ENCODE measurements at places on chromosomes 3 and 15.

- no peak for DNase-seq
These were observed 280.0 kb downstream of the PDCD6IP start for GRCh38 chr3:34078418-34078817.

- DNase-seq, result no peak
These were observed 128.7 kb downstream of the DMXL2 start for GRCh38 chr15:51493892-51494291.

DNA sequence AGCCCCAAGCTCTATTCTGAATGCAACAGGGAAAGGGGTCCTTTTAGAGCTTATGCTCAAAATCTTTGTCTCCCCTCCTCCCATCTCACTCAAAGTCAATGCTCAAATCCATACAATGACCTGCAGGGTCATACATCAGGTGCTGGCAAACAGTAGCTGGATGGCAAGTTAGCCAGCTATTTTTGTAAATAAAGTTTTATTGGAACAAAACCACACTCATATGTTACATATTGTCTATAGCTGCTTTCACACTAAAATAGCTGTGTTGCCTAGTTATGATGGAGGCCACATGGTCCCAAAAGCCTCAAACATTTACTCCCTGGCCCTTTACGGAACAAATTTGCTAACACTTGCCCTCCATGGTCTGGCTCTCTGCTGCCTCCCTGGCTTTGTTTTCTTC, 1.8 kb upstream of the FAN1 start:
- no peak for DNase-seq

GRCh38 chr15:94547711-94548110, 316.4 kb downstream of the MCTP2 start:
- no peak for DNase-seq

GRCh38 chr3:178947738-178948137, 123.9 kb downstream of the ZMAT3 start:
- no peak for DNase-seq

GRCh38 chr15:86178845-86179244, 99.2 kb downstream of the AGBL1 start:
- no peak for DNase-seq

GRCh38 chr3:161854232-161854771, 357.7 kb downstream of the OTOL1 start:
- no peak for DNase-seq

DNA sequence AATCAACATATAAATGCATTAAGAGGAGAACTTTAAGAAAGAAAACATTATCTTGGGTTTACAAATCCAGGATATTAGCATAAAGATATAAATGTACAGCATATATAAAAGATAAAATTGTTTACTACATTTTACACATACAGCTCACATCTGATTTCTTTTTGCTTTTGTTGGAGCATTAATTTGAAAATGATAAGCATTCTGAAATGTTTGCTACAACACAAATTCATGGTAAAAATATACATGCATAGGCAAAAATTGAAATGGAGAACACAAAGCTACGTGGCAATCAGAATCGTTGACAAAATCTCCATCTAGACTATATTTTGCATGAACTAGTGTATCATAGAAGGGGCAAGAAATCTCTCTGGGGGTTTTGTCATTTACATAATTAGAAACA, 159.1 kb downstream of the TIGIT start:
- no peak for DNase-seq

DNA sequence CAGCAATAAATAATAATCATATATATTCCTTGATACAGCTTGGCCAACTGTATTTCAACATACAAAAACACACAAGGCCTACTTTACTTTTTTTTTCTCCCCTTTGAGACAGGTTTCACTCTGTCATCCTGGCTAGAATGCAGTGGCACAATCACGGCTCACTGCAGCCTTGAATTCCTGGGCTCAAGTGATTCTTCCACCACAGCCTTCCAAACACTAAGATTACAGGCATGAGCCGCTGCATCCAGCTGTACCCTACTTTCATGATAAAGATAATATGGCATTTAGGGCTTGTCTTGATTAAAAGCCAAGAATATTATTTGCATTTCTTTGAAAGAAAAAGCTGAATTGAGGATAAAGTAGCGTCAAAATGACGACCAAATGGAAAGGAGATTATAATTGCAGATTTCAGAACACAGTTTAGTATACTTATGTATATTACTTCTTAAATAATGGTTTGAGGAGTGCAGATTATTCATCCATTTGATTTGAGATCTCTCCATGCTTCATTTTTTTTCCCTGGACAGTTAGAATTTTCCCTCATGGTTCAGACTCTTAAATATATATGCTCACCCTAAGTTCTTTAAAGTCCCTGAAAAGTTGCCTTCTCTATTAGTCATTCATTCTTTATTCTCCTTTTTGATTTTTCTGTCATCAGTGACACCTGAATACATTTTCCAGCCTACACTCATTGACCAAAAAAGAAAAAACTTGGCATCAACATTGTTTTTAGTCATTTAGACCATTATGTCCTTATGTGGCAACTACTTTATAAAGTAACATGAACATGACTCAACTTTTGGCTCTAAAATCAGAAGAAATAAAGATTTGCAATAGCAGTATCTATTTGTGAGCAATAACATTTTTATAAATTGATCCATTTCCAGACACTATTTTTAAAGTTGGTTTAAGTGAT, 48.5 kb upstream of the MLF1 start:
- DNase-seq, result no peak

DNA sequence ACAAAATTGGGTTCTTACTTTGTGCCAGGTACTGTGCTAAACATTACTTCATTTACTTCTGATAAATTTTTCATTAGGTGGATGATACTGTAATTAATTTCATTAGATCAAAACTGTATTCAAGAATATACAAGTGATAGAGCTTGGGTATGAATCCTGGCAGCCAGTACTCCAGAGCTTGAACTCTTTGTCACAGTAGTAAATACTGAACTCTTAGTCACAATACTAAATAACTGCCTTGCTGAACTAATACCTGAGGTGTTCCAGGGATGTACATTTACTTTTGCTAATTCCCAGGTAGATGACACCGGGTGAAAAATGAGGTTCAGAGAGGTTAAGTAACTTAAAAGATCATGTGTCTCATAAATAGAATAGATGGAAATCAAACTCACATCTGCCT, 20.3 kb downstream of the FXR1 start:
- no peak for DNase-seq

GRCh38 chr15:22956978-22957260, 23.2 kb downstream of the CYFIP1 start:
- DNase-seq, result no peak

DNA sequence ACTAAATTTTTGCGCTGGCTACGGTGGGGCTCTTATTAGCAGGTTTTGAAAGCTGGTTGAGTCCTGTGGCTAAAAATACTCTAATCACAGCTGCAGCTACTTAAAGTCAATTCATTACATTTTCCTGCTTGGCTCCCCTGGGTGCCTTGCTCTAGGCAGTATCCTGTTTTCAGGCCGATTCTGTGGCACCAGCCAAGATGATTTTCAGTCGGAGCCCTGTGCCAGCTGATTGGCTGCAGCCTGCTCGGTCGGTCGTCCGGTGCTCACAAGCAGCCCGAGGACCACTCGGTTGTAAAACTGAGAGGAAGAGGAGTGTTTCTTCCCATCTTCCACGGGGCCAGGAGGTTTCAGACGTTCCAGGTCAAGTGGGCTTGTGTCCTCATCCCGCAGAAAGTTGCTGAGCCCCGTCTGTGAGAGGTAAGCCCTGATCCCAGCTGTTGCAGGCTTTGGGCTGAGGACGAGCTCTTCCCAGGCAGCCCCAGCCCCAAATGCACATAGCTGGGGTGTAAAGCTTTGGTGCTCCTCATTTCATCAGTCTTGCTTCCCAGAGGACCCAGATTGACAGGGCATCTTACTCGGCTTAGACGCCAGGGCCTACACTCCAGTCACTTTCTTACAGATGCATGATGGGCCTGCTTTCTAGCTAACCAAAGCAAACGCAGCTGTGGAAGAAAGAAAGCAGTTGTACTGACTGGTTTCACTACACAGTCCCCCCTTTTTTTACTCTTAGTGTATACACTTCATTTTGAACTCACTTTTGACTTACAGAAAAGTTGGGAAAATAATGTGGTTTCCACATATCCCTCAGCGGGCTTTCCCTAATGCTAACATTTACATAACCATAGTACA, 15.9 kb downstream of the LYSMD4 start:
- no peak for DNase-seq

- no peak for DNase-seq
These were observed 959 bp upstream of the RASA2 start for GRCh38 chr3:141485641-141486495.

GRCh38 chr15:75596703-75597345, 17.7 kb upstream of the PTPN9 start:
- DNase-seq, result no peak

GRCh38 chr15:69836048-69836447, 261.7 kb downstream of the TLE3 start:
- DNase-seq, result no peak

GRCh38 chr15:89794627-89795241, 18.6 kb downstream of the MESP2 start:
- no peak for DNase-seq

GRCh38 chr15:49697121-49697520, 76.3 kb downstream of the DTWD1 start:
- no peak for DNase-seq

- no peak for DNase-seq
These were observed 1.4 kb upstream of the GREM1 start for GRCh38 chr15:32716216-32716914.

DNA sequence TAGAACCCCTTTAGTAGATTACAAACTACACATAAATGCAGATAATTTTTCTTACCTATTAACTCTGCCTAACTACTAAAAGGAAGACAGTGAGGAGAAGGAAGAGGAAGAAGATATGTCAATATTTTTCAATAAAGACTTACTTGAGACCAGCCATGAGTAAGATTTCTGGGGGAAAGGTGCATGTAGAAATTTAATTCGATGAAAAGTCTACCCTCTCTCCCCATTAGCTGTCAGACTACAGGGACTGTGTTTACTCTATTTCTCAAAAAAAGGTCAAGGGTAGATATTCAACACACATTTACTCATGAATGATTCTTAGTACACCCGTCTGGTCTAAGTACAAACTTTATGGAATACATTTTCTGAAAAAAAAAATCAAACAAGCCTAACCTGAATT, 6.8 kb downstream of the TSPAN3 start:
- no peak for DNase-seq

- DNase-seq, result no peak
These were observed 1.3 kb downstream of the FEM1B start for GRCh38 chr15:68278595-68279405.

DNA sequence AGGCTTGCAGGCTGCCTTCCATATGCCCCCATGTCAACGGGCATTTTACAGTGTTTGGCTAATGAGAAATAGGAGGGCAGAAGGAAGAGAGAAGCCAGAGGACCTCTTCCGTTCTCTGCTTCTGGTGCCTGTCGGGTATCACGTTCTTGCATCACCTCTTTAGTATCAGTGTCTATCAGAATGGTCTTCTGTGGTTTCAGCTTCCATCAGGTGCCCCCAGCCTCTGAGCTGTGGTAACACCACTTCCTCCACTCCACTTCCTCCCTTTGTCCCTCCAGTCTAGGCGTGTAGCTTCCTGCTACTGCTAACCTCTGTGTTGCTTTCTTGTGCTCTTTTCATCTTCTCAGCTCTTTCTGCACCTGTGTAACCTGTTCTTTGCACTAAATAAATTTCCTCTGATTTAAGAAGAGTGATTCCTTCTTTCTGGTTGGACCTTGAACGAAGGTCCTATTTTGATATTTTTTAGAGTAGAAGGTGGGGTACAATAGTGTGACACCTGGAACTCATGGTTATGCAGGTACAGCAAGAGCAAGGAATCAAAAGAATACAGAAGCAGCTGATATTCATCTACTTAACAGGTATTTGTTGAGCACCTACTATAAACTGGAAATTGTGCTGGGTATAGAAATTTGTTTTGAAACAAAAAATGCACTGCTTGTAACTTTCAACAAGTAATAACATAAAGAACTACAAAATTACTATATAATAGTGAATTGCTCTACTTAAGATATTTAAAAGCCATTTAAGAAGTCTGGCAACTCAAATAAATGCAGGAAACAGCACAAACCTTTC, 27.4 kb upstream of the FOXB1 start:
- DNase-seq, result no peak

DNA sequence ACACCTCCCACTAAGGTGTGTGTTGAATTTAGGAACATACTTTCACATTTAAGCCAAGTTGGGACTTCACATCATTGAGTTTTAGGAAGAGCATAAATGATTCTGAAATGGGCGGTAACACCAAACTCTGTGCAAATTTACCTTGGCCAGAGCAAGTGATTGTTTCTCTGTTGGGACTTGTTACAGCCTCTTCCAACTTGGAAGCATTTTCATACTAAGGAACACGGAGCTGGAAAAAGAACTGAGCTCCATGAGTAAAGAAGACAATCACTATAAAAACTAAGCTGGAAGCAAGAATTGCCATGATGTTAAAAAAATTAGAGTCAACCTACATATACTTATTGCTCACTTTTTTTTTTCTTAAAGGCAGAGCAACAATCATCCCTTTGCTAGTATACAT, 371.3 kb downstream of the ERC2 start:
- no peak for DNase-seq

DNA sequence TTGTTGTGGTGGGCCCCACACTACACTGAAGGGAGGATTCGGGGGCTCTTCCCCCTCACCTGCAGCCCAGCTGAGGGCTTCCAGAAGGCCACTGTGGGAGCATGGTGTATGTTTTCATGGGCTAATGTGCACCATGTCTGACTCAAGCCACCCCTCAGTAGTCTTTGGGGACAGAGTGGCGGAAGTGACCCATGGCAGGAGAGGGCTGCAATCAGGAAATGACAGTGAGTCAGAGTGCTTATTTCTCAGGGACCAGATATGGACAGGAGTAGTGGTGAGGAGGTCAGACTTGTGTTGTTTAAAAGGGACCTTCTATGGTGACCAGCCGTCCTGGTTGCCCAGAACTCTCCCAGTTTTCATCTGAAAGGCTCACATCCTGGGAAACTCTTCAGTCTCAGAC, 32.8 kb upstream of the SLC9A9 start:
- no peak for DNase-seq

DNA sequence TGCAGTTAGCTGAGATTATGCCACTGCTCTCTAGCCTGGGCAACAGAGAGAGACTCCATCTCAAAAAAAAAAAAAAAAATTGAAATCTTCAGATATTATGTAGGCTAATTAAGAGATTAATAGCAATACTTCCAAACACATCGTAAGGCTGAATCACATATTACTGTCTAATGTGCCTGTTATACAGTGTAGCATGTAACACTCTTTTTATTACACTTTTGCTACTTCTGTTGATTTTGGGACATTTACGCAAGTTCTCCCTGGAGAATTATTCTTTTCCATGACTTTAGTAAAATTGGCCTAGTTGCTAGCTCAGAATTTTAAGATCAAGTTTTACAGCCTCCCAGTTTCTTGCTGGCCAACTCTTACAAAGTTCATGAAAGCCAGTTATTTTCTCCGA, 605.2 kb downstream of the NAALADL2 start:
- DNase-seq, result no peak

GRCh38 chr15:59819092-59819491, 130.0 kb upstream of the BNIP2 start:
- no peak for DNase-seq

DNA sequence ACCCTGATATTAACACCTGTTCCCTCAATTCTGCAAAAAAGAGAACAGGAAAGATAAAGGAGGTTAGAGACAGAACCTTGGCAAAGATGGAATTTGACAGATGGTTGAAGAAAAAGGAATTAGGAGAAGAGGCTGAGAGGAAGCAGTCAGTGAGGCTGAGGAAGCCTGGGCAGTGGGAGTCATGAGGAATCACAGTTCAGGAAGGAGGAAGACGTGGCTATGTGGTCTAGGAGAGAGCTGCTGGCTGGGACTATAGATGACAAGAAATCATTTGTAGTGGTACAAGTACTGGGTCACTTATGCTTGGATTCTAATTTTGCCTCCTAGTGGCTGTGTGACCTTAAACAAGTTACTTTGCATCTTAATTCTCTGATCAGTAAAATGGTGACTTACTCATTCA, 49.0 kb downstream of the LARS2 start:
- DNase-seq, result no peak

All from stimulated activated CD8-positive, alpha-beta memory T cell treated with anti-CD3 and anti-CD28 coated beads, Interleukin-15, amount 100 ng/mL, for 24 hours (primary cell).